SK-N-SH (cell line): ENCODE measurements at places on chromosomes 2 and 18. TPM values are rescaled to one million over a fixed set of nuclear protein-coding genes. Genes with fewer than 3 reads are reported as not detected.

GRCh38 chr2:231581328-231581727 is 11.3 kb upstream of the TEX44 start:
- H3K27me3 ChIP-seq, result no peaks in the 10 kb centered on the region
- H3K36me3 ChIP-seq, result no peaks in the 10 kb centered on the region

- H3K4me3 ChIP-seq, result no peak overlapping the region
- peak; percentile 17 for DNase-seq
- no peak overlapping the region for H3K27ac ChIP-seq
- no peaks in the 10 kb centered on the region for H3K27me3 ChIP-seq
- H3K4me1 ChIP-seq, result no peaks in the 10 kb centered on the region
Observed at GRCh38 chr2:142075826-142076225, 55.0 kb downstream of the LRP1B start.

GRCh38 chr2:111662771-111663470 is 221.1 kb downstream of the ANAPC1 start:
- H3K27ac ChIP-seq, result peak overlapping the region; percentile 49
- H3K27me3 ChIP-seq, result no peaks in the 10 kb centered on the region
- no peak overlapping the region for H3K4me3 ChIP-seq
- no peak for DNase-seq

- DNase-seq, result no peak
- no peaks in the 10 kb centered on the region for H3K27me3 ChIP-seq
- H3K36me3 ChIP-seq, result no peaks in the 10 kb centered on the region; the same call in 1 of the 2 replicates
- H3K4me1 ChIP-seq, result peaks cover 2% of the 10 kb centered on the region; the same call in 1 of the 2 replicates
Observed at GRCh38 chr2:69567157-69567908, 76.2 kb downstream of the AAK1 start.

GRCh38 chr2:96146153-96146880 is 1.1 kb upstream of the DUSP2 start:
- DNase-seq, result peak; percentile 57
- peak overlapping the region; percentile 95 for H3K27ac ChIP-seq
- H3K36me3 ChIP-seq, result no peaks in the 10 kb centered on the region
- H3K4me1 ChIP-seq, result peaks cover 58% of the 10 kb centered on the region

DNA sequence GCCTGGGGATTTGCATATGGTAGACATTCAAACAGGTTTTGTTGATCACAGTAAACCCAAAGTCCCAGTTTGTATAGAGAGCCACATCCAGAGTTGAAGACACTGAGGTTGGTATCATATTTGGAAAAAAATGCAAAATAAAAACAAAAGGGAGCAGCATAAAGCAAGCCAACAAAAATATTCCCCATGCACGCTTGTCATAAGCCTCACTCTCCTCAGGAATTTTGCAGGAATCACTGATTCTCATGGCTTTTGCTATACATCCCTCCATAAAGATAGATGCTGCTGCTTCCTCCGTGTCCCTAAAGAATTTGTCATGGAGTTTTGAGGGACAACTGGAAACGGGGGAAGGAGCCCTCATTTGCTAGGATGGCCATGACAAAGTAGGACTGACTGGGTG is 108.8 kb upstream of the TCF4 start:
- no peaks in the 10 kb centered on the region for H3K36me3 ChIP-seq
- DNase-seq, result no peak
- H3K27ac ChIP-seq, result no peak overlapping the region
- H3K4me3 ChIP-seq, result no peak overlapping the region

Gene NGEF
- 1.2 and 1.4 TPM in 2 replicates for polyA plus RNA-seq
